ENCODE measurements at places on chromosomes 16 and 17.

- no peak for DNase-seq
Measured at GRCh38 chr17:3826191-3826590, 19.9 kb downstream of the NCBP3 start.

DNA sequence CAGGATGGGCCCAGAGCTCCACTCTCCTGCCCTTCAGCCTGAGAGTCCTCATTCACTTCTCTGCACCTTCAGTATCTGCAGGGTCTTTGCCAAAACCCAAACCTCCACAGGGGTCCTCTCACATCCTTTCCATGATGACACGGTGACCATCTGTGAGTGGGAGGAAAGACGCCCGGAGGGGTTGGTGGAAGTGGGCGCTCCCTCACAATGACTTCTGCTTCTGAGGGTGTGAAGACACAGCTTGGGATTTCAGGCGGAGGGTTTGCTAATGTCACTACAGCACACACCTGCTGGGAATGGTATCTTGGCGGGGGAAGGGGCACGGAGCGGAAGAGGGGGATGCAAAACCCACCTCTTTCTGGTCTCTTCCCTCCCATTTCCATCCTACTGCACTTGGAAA is 115.1 kb upstream of the SDK2 start:
- no peak for DNase-seq

DNA sequence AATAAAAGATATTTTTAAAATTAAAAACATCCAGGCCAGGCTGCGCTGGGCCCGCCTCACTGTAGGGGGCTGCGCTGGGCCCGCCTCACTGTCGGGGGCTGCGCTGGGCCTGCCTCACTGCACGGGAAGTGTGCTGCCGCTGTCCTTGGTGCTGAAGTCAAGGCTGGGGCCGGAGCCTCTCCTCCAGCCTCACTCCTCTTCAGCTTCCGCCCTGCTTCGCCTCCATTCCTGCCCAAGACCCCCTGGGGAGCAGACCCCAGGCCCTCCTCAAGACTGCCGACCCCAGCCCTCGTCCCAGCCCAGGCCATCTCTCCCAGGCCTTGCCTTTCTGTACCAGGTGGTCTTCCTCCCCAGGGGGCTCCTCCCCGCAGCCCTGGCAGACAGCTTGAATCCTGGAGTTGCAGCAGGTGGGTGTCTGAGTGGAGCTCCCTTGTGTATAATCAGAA is 26.2 kb downstream of the ENDOV start:
- DNase-seq: no peak

GRCh38 chr16:67726106-67727034 is 7.3 kb upstream of the GFOD2 start:
- no peak for DNase-seq

GRCh38 chr17:53166731-53167130 is 656.0 kb upstream of the KIF2B start:
- DNase-seq: no peak

DNA sequence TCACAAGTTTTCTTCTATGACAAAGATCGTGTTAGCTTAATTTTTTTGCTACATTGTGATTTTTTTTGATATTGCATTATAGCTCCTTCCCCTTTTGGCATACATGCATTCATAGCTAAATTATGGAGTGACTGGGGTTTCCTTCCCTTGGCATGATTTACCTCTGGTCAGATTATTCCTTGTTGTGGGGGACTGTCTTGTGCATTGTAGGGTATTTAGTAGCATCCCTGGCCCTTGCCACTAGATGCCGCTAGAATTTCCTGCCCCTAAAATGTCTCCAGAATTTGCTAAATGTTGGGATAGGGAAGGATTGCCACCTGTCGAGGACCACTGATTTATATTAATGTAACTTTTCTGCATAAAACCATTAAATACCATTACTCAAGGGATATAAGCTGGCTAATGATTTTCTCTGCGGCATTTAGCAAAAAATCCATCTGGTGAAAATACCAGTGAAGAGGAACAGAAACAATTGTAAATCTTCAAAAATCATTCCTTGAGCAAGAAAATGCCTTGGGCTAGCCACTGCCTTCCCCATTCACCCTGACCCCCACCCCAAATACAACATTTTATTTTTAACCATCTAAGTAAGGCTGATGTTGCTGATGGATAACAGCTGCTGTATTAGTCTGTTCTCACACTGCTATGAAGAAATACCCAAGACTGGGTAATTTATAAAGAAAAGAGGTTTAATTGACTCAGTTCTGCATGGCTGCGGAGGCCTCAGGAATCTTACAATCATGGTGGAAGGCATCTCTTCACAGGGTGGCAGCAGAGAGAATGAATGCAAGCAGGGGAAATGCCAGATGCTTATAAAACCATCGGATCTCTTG is 195.2 kb downstream of the MAP2K6 start:
- no peak for DNase-seq

DNA sequence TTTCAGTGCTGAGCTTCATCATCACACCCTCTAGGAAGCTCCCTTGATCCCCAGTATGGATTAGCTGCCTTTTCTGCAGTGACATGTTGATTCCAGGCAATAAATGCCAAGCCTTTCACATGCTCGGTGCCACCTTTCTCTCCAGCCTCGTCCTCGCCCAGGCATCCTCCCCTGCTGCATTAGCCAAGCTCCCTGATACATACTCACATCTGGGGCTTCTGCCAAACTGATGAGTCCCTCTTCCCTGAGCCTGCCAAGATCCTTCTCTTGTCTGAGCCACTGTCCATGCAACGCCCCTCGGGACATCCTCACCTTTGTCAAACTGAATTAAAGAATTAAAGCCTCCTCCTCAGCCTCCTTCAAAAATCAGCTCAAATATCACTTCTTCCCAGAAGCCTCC is 538.5 kb upstream of the CDH11 start:
- no peak for DNase-seq

DNA sequence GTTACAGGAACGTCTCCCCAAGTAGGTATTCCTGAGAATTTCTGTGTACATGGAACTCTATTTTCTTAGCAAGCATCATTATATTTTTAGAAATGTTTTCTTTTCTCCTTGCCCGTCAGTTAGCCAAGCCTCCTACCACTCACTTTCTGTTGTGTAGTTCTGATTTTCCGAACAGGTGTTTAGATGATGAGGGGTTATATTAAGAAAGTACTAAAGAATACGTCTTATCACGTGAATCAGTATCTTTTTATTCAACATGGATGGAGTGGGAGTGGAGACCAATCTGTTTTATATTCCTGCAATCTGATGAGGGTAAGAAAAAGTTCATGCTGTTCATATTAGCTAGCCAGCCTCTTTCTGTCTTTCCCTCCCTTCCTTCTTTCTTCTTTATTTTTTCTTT is 29.4 kb downstream of the MSI2 start:
- no peak for DNase-seq

DNA sequence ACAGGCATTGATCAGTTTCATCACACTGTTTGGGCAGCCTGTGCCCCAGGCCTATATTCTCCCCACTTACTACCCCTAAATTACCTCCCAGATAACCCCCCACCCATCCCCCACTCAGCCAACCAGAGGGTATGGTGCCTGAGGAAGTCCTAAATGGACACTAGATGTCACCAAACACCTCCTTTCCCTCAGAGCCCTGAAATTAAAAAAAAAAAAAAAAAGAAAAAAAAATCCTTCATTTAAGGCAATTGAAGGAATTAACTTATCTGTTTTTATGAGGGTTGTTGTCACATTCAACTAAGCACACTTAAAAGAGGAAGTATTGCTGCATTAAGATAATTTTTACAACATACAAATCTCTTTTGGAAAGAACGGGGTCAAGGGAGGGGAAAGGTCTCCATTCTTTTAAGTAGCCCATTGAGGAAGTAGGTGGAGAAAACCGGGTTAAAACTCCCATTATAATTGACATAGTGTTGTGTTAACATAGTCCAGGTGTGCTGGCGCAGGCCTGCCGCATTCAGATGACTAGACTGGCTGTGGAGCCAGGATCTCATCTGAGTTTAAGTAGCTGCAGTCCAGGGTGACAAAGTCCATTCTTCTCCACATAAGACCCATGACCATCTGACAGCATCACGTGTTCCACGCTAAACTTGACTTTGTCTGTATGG is 46.3 kb downstream of the SNX11 start:
- no peak for DNase-seq

- no peak for DNase-seq
Measured at GRCh38 chr16:80417706-80418271, 123.0 kb upstream of the DYNLRB2 start.

DNA sequence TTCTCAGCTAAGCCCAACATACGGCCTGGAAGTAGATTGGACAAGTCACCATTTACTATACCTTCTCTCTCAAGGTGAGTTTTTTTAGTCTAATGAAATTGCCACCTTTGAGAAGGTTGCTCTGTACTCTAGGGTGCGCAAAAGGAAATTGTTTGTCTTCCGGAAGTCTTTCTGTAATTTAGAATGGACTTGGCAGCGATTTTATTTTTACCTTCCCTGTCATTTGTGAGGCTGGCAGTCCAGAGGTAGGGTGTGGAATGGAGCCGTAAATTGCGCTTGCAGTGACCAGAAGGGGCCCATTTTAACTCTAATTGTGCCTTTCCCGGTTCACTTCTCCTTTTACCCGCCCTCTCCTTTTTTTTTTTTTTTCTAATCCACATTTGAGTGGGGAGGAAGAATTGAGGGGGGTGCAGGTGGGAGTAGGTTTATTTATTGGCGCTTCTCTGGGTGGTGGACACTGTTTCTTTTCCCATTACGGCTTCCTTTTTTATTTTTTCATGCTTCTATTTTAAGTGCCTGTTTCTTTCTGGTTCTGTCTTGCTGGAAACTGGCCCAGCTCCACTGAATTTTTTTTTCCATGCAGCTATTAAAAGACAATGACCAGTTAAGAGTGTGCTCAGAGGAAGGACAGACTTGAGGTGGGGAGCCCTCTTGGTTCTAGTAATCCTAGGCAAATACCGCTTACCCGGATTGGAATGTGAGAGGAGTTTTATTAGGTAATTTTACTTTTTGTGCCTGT is 89.7 kb upstream of the CLEC18A start:
- no peak for DNase-seq

DNA sequence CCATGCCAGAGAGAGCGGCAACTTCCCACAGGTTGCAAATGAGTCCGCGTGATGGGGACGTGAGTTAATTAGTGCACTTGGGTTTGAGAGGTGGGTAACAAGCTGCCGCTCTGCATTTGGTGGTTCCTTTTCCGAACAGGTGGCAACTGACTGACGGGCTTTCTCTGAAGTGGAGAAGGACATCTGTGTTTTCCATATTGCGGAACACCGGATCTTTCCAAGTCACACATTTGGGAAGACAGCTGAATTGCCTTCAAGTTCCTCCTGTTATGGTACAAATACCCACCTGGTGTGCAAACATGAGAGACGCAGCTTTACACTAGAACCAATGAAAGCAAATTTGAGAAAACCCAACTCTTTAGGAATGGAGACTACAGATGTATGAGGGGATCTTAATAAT is 451.3 kb upstream of the ZFHX3 start:
- DNase-seq: no peak

DNA sequence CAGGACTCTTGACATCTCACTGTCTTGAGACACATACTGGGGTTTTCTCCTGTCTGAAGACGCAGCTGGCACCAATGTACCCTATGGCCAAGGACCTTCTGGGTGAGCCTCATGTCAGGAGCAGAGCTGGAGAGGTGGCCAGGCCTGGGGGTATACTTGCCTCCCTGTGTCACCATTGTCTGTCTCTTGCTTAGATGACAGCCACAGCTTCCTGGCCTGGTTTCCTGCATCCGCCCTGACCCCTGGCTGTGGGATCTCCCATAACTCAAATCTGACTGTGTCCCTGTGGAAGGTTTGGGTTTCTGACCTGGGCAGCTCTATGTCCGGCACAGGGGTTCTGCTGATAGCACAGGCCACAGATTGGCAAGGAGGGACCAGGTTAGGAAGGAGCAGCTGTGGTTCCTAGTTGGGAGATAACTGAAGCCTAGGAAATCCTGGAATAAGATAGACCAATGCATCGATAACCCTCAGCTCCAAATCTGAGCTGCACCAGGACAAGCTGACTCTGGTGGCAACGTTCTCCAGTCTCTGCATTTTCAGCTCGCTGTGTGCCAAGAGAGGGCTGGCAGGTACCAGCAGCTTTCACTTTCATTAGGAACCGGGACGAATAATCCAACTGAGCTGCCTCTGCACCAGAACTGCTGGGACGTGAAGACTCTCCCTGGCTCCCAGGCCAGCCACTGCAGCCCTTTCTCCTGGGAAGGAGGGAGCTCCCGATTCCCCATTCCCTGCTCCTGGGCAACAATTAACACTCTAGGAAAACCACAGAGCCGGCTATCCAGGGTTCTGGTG is 5.0 kb downstream of the DEXI start:
- no peak for DNase-seq

GRCh38 chr16:50831751-50832150 is 89.9 kb downstream of the CYLD start:
- no peak for DNase-seq

- DNase-seq: no peak
Measured at GRCh38 chr17:57915985-57916757, 39.0 kb downstream of the CUEDC1 start.

DNA sequence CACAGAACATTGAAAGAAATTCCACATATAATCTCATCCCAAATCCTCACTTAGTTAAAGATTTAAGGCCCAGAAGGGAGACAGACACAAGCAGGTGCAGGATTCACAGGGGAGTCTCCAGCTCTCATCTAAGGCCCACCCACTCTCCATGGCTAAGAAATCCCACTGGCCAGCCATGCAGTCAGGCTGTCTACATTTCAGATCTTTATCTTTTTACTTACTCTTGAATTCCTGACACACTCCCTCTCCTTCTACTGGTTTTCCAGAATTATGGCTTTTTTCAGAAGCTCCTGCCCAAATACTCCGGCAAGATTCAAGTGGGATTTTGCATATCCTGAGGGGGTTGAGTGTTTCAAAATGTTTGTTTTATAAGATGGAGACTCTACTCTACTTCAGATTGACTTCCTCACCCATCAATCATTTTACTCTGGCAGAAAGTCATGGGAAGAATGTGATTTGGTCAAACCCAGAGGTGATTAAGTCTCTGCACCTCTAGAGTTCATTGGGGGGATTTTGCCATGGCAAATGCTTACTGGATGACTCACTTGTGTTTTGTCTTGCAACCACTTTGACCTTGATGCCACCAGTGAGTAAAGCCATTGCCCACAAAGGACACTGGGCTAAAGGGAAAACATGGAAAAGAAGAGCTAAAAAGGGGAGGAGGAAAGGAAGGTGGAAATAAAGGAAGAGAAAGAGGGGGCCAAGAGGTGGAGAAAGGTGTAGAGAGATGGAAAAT is 688.8 kb upstream of the SALL1 start:
- no peak for DNase-seq

DNA sequence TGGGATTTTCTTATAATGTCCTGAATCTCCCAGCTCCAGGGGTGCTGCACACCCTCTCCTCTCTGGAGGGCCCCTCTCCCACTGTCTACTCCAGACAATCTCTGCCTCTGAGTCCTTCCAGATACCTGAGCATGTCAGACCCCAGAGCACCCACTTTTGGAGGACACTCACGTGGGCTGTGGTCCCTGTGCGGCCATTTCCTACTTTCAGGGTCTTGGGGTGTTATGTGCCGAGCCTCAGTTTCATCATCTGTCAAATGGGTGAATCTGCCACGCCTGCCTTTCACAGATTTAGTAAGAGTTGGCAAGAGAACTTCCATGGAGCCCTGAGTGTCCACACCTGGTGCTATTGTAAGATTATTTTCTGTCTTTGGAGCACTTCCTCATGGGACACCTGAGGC is 3.7 kb upstream of the FOXL1 start:
- no peak for DNase-seq

GRCh38 chr16:28038409-28038808 is 25.1 kb downstream of the GSG1L start:
- DNase-seq: no peak
